Fibroblast of villous mesenchyme (primary cell): ENCODE measurements at places on chromosomes 4 and X. TPM values are rescaled to one million over a fixed set of nuclear protein-coding genes. Genes with fewer than 3 reads are reported as not detected.

ARHGAP6 gene
- total RNA-seq: 1.7 and 1.9 TPM in 2 replicates

ABRAXAS1 gene
- total RNA-seq: 9.0 and 14.2 TPM in 2 replicates

PABPC4L gene
- total RNA-seq: 9.1 and 12.2 TPM in 2 replicates

CSAG2 gene
- not detected in 2 replicates for total RNA-seq

SULT1B1 gene
- total RNA-seq: under 0.01 TPM in 2 replicates

NEIL3 gene
- total RNA-seq: 8.1 and 28.1 TPM in 2 replicates

MAP7D3 gene
- 14.5 and 19.9 TPM in 2 replicates for total RNA-seq

SPANXA1 gene
- not detected in 2 replicates for total RNA-seq

FHIP1A gene
- total RNA-seq: under 0.01 and 0.32 TPM in 2 replicates

RBM41 gene
- total RNA-seq: 13.2 and 14.7 TPM in 2 replicates

DNA sequence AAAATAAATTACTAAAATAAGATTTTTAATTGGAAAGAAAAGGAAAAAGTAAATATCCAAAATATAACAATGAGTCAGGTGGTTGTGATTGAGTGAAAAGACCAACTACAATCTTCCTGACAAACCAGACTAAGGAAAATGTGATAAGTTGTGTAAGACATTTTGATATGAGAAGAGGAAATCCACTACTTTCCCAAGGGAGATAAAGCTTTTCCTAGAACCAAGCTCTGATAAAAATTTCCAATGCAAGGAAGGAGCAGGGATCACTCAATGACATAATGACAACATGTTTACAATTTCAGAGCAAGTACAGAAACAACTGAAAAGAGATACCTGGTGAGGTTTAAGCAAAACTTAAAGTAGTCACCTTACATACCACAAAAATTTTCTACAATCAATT lies 305.1 kb upstream of the RASGEF1B start:
- DNase-seq: no peak

- peak; percentile 80 for DNase-seq
Observed at GRCh38 chr4:132344924-132345828, 803.9 kb upstream of the PCDH10 start.

DNA sequence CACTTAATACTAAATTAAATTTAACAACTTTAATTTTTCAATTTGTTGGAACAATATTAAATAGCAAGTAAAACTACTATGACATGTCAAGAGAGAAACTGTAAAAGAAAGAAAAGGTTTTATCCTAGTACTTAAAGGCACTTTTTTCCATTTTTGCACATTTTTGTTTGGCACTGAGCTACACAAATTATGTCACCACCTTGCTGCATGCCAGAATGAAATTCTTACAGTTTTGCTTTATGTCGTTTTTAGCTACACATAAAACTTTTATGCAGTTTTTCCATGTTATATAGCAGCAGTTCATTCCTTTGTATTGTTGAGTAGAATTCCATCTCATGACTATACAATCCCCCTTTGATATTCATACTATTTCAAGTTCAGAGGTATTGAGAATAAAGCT lies 99.1 kb upstream of the RXFP1 start:
- DNase-seq: no peak

GRCh38 chrX:107669261-107669660 lies 41.0 kb downstream of the PRPS1 start:
- no peak for DNase-seq

GRCh38 chr4:14125375-14126129 lies 498.0 kb upstream of the BOD1L1 start:
- DNase-seq: no peak

GRCh38 chrX:55486736-55487135 lies 2.9 kb downstream of the USP51 start:
- DNase-seq: no peak

DNA sequence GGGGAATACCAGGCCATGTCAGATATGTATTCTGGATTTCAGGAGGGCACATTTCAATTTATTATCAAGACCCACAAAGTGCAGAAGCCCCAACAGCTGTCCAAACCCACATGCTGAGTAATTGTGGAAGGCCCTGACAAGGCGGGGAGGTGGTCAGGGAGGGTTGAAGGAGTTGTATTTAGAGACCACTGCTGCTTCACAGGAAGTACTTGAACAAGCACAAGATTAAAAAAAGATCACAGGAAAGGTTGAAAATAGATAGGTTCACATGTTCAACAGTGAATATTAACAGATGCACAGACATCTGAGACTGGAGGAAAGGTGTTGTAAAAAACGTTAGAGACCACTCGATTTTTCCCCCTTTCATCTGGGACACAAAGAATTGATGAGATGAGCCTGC lies 17.9 kb downstream of the ATP8A1 start:
- no peak for DNase-seq

DNA sequence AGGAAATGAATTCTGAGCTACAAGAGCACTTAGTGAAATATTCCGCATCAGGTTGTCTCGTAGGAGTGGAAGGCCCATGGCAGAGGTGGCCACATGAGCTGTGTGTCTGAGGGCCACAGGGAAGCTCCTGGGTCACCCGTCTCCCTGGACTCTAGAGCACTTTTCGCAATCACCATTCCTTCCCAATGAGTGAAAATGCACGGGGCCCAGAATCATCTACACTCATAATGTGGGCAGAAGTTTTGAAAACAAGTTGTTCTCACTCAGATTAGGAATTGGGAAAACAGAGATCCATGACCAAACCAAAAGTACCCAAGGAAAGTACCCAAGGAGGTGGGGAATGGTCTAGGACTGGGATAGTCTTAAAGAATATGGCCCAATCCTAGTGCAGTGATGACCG lies 94.4 kb downstream of the SCD5 start:
- DNase-seq: peak; percentile 64

GRCh38 chr4:37719021-37719420 lies 32.8 kb upstream of the RELL1 start:
- DNase-seq: no peak

DNA sequence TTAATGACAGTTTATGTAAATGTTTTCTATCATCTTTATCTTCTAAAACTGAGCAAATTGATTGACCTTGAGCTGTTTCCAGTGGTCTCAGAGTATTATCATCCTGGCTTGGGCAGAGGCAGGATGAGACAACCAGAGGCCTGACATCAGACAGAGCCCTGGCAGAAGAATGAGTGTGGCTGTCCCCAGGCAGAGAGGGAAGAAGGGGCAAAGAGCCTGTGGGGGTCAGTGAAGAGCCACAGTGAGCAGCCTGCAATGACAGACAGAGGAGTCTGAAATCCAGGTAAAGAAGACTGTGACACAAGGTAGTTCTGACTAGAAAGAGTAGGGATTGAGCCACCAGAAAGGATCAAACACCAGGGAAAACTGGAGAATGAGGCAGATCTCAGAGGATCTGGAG lies 182.4 kb upstream of the ARSJ start:
- no peak for DNase-seq

DNA sequence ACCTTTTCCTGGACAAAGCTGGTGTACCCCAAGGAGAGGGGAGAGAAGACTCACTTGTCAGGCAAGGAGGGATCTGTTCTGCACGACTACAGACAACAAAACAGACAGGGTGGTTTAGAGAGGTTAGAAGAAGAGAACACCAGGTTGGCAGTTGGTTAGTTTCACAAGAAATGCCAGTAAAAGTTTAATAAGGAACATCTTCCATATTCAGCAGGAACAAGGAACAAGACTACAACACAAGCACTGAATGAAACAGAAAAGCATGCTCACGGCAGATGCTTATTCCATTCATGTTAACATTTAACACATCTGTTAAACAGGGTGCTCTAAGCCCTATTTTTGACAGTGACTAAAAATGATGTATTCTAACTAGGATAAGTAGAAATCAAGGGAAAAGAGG lies 158.2 kb downstream of the WDFY3 start:
- DNase-seq: no peak

DNA sequence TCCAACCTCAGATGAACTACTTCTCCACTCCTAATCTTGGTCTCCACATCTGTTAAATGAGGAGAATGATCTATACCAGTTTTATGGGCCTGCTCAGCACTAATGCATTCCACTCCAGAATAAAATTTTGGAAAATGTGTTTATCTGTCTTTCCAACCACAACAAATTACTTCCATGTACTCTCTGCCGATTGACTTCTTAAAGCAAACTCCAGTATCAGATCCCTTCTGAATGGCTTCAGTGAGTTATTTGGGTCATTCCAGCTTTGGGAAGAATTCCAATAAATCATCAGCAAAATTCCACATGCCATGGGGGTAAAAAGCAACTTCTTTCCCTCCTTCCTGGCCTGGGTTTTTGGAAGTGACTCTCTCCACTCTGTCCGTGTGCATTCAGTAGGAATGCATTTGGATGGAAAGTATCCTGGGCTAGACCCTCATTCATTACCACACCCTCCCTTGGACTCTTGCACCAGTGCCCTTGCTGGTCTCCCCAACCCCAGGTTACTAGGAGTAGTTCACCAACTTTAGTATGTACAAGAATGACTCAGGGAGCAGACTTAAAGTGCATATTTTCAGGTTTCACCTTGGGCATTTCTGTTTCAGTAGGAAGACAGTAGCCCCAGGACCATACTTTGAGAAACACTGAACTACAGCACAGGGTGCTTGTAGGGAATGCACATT lies 15.4 kb upstream of the ADH6 start:
- peak; percentile 10 for DNase-seq

DNA sequence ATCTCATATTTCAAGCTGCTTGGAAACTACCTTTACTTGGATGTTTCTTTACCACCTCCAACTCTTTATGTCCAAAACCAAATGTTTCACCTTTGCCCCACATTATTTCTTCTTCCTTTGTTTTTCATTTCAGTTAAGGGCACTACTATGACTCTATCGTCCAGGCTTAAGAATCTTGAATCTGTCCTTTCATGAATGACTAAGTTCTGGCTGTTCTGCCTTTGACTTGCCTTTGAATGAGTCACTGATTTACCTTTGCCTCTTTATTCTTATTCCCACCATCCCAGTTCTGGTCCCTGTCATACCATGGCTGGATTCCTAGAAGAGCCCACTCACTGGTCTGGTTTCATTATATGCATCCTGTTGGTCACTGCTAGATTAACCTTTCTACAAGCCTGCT lies 30.6 kb upstream of the PLAC1 start:
- DNase-seq: no peak

DNA sequence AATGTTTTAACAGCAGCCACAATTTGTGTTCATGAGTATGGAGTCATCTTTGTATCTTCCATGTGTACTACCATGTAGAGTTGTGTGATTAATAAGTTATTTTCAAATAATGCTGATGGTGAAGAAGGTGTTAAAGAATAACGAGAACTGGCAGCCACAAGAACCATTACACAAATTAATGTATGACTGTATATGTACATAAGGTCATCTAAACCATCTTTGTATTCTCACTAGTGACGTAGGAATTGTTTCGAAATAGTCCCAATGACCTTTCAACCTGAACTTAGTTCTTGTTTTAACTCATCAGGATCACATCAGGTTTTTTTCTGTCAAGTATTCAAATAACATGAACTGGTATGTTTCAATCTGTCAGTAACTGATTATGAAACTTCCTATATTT lies 48.3 kb upstream of the NOCT start:
- DNase-seq: peak; percentile 87

DNA sequence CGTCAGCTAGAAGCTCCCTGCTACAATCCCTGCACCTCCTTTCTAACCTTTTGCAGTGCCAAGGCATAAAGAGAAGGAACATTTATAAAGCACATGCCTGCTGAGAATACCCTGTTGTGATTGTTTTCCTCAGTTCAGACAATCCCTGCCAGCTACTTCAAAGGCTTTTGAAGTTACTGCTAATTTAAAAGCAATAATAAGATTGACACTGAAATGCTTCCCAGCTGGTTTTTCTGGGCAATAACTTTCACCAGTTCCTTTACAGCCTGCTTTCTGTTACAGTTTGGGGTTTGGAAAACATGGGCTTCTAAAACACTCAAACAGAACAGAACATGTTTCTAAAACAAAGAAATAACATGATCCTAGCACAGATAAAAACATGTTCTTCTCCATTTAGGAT lies 232.3 kb upstream of the CPEB2 start:
- no peak for DNase-seq

- no peak for DNase-seq
Observed at GRCh38 chr4:151743128-151743854, 17.5 kb downstream of the GATB start.

DNA sequence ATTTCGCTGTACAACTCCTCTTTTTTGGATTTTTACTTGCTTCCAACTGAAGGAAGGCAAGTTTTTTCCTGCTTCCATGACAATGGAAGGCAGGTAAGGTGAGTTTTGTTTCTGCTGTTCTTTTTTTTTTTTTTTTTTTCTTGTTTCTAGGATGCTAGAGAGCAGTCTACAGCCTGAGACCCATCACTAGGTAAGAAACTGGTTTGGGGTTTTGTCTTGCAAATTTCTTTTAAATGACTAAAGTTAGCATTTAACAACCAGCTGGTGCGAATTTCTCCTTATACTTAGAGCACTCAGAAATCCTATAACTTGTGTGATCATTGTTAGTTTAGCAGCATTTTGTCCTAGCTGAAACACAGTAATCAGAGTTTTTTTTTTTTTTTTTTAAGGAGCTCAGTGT lies 378.4 kb upstream of the CNKSR2 start:
- no peak for DNase-seq

- DNase-seq: no peak
Observed at GRCh38 chr4:184279496-184280061, 61.9 kb upstream of the ENPP6 start.

DNA sequence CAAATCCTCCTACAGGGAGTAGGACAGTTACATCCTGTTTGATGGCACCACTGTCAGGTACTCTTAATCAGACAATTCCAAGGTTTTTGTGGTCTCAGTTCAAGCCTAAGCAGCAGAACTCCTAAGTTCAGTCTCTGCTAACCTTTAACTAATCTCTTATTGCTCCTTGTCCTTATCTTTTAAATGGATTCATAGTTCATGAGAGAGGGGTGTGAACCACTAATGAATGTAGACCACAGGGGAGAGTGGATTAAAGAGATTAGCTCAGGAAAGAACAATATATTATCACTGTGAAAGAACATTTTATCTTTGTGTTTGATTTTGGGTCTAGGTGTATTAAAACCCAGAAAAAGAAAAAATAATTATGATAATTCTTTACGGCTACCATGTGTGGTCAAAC lies 168.9 kb downstream of the DCK start:
- no peak for DNase-seq
